ENCODE measurements at places on chromosomes 2 and 18.

GRCh38 chr18:9708057-9708433 is at the start of gene RAB31:
RAB31 (plus strand) TSS chr18:9708301; CDS start chr18:9708406, 105 bp downstream.
- no peak for DNase-seq

DNA sequence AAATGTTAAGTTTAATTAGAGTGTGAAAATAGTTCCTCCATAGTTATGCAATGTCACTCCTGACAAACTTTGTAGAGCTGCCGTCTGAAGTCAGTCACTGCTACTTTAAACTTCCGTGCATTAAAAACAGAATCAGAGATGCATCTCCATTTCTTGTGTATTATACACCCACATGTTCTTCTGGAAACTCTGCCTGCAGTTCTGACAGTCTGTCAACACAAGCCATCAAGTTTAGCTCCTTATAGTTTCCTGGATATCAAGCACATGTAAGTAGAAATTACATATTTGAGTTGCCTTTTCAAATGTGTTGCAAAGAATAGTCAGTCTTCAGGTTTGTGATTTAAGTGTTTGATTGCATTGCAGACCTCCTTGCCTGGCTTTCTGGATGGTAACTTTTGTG is 184.3 kb downstream of the CTNNA2 start:
- no peak for DNase-seq

DNA sequence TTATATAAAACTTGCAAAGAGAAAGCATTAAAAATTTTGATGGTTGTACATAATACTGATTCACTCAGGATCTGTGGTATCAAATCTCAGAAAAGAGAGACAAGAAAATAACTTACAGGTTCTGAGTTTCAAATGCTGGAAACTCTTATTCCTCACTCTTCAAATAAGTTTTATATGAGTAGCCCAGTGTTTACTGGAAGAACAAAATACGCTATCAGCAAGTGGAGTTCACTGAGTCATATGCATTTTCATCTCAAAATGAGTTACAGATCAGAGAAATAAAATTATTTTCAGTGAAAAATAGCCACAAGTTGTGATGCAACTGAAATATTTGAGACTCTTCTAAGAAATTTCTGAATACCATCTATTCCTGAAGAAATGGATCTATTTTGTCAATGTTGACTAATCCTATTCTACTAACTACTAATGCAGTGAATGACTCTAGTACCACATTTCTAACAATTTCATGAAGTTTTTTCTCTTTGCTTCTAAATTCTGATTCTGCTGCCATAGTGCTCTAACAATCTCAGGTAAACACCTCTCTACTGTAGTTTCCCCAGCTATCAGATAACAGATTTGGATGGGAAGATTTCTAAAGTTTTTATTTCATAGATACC is 391.7 kb downstream of the ZEB2 start:
- no peak for DNase-seq

GRCh38 chr2:121881950-121882349 is 126.5 kb downstream of the TSN start:
- no peak for DNase-seq

- no peak for DNase-seq
Observed at GRCh38 chr18:48693625-48694262, 154.9 kb downstream of the CTIF start.

DNA sequence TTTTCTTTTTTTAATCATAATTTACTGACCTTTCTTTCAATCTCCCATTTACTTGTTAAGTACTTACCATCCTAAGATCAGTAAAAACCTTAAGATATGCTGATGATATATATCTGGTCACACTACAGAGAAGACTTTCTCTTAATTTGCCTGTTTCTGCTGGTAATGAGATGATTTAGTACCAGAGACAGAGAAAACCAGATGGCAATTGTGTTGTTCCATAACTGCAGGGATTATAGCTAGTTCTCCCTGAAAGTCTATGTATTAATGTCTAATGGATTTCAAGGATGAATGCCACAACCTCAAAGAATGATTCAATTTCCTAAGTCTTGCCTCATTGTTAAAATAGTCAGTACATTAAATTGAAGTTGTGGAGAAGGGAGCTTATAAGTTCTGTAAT is 40.3 kb downstream of the SNTG2 start:
- DNase-seq: no peak

GRCh38 chr18:74652392-74652988 is 54.8 kb downstream of the ZNF407 start:
- no peak for DNase-seq

GRCh38 chr2:241296767-241297166 is 18.7 kb downstream of the HDLBP start:
- no peak for DNase-seq

- DNase-seq: peak; percentile 13
Observed at GRCh38 chr18:76405681-76406356, 89.2 kb downstream of the ZNF516 start.

DNA sequence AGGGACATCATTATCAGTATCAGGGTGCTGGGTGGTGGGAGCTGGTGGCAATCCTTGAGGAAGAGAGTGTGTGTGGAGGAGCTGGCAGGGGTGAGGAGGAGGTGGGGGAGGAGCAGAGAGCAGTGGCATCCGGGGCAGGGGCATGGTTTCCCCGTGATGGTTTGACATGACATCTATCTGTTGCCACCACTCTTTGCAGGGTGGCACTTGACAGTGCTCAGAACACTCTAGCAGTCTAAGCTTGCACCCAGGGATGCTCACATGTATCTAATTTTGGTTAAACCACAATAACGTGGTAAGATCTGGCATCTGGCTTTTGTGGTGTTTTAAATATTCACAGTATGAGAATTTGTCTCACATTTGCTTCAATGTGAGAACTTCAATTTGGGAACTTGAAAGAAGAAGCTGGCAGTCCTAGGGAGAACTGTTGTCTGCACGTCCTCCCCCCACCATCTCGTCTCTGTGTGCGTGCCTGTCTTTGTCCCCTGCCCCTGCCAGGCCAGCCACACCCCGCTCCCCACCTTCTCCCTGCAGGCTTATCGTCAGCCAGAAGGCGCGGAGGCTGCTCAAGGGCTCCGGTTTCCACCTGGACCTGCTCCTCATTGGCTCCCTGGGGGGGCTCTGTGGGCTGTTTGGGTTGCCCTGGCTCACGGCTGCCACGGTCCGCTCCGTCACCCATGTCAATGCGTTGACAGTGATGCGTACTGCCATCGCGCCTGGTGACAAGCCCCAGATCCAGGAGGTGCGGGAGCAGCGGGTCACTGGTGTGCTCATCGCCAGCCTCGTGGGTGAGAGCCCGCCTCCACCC is 11.7 kb downstream of the SLC4A3 start:
- DNase-seq: no peak

DNA sequence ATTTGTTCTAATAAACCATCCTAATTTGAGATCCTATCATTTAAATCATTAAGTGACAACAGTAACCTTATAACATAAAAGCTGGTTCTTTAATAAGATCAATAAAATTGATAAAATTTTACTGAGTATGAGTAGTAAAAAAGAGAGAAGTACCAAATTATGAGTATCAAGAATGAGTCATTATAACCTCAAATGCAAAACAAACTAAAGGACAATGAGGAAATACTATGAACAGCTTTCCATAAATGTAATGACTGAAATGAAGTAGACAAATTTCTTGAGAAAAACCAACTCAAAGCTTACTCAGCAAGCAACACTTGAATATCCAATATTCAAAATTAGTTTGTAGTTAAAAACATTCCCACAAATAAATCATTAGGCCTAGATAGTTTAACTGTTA is 433.0 kb downstream of the ZEB2 start:
- no peak for DNase-seq

DNA sequence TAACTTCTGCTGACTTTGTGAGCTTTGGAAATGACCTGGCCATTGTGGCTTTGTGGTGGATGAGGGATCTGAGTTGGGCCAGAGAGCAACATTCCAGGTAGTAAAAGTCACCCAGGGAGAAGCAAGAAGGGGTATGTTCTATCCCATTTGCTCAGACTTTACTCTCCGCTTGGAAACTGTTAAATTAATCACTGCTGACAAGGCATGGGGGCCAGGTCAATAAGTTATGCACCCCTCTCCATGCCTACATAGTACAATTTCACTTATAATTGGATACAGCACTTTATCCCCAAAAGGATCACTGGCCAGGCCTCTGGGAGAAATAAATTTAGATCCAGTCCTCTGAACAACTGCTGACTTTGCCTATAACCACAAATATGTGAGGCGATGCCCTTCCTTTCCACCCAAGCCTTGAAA is 92.1 kb downstream of the RPRM start:
- no peak for DNase-seq

GRCh38 chr18:74244554-74244953 is 47.2 kb downstream of the CYB5A start:
- DNase-seq: no peak

GRCh38 chr18:56651771-56652092 is 573 bp downstream of the WDR7 start:
- DNase-seq: no peak

GRCh38 chr2:230601510-230601909 is 111.1 kb upstream of the CAB39 start:
- no peak for DNase-seq

DNA sequence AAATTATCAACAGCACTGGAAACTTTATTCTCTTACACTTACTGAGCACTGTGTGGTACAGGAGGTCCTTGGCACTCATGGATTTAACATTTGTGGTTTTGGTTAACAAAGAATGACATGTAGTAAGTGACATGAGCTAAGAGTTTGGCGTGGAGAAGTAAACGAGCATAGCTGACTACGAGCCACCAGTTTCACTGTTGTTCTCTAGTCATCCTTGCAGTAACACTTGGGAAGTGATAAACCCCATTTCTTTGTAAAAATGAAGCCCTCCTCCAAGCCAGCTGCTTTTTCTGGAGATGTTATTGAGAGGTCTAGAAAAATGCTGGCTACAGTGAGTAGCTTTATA is 32.7 kb downstream of the QPCT start:
- no peak for DNase-seq

DNA sequence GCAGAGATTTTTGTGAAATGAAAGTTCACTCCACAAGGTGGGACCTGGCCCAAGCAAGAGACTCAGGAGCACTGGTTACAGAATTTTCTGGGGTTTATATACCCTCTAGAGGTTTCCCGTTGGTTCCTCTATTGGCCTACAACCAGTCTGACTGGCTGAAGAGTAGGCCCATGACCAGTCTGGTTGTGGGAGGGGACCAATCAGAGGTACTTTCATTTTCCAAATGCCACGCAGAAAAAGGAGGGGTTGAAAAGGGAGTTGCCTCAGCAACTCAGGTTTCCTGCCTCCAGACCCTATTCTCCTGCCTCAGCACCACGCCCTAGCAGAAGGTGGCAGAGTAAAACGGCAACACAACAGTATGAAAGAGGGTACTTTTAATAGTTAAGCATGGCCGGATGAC is 98.4 kb downstream of the COLEC12 start:
- DNase-seq: no peak

DNA sequence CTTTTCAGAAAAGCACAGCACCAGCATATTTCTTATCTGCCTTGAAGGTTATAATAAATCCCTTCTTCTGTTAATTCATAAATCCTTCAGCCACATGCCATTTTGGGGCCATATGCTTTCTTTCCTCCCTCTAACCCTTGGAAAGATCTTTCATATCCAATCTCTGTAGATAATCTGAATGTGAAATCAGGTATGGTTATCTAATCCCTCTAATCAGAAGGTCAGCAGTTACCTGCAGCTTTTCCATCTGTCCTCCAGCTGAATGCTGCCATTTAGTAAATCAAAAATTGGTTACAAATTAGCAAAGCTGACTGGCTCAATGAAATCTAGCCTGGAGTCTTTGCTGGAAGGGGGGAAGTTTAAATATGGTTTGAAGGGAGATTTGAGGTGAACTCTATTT is 230.5 kb downstream of the PIK3C3 start:
- DNase-seq: no peak

- DNase-seq: no peak
Observed at GRCh38 chr2:227033471-227034148, 130.4 kb downstream of the COL4A4 start.

DNA sequence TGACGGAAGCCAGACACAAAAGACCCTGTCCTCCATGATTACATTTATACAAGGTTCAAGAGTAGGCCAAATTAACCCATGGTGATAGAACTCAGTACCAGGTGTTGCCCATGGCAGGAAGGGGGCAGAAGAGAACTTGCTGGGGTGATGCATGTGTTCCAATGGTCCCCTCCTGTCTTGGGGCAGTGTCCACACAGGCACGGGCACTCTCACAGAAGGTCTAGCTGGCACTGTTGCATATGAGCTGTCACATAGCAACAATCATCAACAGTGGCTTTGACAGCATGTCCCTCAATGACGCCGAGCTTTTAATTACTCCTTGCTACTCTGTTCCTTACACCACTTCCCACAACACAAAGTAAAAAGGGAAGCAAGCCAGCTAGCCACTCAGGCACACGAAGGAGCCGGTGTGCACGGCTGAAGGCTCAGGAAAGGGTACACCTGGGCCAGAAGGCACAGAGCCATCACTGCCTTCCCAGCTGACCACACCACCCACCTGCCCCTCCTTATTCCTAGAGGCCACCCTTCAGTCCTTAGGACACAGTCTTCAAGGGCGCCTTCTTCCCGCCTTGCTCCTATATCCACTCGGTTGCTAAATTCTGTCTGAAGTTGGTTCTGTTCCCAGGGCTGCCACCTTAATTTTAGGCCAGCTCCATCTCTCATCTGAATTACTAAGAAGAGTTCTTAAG is 28.9 kb downstream of the RPL31 start:
- no peak for DNase-seq

GRCh38 chr2:146374505-146374904 is 1470.3 kb upstream of the ACVR2A start:
- no peak for DNase-seq

GRCh38 chr2:120347396-120348060 is 1.6 kb downstream of the INHBB start:
- DNase-seq: no peak

DNA sequence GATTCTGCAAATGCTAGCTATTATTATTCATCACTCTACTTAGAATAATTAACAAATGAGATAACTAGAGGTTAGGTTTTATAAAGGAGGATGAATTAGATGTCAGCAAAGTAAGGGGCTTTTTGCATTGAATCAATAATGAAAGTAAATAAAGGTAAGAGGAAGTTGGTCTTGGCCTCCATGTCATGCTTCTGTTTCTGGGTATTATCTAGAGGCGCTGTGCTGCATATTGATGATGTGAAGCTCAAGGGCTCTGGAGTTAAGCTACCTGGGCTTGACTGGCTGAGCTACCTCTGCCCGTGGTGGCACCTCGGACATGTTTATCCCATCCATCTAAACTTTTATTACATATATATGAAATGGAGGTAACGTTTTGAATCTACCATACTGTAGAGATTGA is 350.9 kb downstream of the PARD3B start:
- DNase-seq: no peak

GRCh38 chr2:170523506-170523905 is 191.6 kb upstream of the SP5 start:
- DNase-seq: no peak

DNA sequence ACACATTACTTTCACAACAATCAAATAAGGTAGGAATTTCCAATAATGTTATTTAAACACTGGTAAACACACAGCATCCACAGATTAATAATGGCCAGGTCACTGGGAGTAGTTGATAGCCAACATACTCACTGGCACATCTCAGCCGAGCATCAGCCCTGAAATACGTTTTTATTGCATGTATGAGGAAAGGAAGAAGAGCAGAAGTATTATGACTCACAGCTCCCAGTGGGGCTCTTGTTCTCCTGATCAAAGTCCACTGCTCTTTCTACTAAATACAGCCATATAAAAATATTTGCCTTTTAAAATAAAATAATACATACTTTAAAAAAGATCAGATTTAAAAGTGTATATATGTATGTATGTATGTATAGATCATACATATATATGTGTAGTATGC is 999.6 kb downstream of the SUCLG1 start:
- no peak for DNase-seq
